ENCODE measurements at places on chromosomes 3 and 15.
A peak's percentile ranks its signal among the peaks of the same experiment; 100 is the strongest.

DNA sequence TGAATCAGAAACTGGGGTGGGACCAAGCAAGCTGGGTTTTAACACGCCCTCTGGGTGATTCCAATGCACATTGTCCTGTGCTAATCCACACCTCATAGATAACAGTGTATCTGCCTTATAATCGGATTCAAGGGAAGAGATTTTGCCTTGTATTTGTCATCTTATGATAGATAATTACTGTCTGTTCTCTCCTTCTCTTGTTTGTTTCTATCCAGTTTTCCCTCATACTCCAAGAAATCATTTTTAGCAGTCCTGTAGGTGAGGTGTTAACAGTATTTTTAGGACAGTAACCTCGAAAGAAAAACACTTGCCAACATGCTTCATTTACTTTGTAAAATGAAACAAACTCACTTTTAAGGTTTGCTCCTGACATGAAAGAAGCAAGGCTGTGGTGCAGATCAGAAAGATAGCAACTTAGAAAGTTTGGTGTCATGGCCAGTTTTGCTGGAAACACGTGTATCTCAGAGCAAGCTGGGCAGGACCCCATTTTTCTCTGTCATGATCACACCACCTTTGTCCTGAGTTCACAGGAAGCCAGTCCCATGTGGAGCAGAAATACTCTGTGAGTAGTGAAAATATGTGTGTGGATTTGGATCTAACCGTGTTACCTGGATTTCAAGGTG is 72.6 kb downstream of the TRAK1 start:
- DNase-seq, result no peak

- DNase-seq, result no peak
These were observed 292.8 kb downstream of the BCHE start for GRCh38 chr3:165544432-165544831.

- DNase-seq, result no peak
These were observed 5.5 kb upstream of the ZNF662 start for GRCh38 chr3:42900226-42901072.

DNA sequence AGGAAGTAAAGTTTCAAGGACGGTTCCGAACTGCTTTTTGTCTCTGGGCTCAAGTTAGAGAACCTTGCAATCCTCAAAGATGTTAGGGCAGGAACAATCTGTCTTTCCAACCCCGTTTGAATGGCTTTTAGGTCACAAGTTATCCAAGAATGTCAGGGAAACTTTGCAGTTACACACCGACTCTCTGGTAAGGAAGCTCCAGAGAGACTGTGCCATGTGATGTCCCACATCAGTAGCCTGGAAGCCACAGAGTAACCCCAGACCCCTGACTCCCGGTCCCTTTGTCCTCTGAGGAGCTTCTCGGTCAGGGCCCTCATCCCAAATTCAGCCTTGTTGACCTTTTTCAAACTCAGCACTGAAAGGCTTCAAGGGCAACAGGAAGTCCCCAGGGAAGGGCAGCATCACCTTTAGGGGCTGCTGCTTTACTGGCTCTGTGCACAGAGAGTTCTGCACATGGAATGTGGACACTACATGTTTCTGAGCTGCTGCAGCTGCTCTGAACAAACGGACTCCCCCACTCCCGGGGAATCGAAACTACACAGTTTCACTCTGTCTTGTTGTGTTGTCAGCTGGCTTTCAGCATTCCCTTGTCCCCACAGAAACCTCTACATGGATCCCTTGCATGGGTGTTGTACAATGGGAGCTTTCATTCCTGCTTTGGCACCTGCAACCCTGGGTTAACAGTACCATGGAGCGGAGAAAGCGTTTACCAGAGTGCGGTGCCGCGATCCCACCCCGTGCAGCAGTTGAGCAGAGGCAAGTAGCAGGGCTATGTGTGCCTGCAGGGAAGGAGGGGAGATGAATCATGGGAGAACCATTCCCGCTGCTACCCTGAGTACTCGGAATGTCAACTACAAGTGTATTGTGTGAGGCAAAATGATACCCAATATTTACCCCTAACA is 408.2 kb upstream of the THBS1 start:
- DNase-seq, result peak; percentile 48

DNA sequence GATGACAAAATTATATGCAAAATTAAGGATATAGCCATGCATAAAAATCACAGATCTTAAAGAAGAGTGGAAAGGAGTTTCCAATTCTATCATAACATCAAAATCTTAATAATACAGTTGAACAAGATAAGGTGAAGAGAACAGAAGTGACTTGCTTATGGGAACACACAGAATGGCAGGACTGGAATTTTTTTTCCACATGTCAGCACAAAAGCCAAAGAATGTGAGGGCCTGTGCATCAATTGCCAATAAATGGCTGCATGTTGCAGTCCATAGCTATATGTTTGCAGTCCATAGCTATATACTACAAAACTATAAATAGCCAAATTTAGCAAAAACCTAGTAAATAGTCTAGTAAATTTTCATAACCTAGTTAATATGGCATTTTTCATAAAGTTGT is 10.4 kb upstream of the MB21D2 start:
- DNase-seq, result no peak

GRCh38 chr3:113668015-113668414 is 28.4 kb downstream of the USF3 start:
- no peak for DNase-seq

- no peak for DNase-seq
These were observed 100.4 kb downstream of the PCCB start for GRCh38 chr3:136350557-136350956.

DNA sequence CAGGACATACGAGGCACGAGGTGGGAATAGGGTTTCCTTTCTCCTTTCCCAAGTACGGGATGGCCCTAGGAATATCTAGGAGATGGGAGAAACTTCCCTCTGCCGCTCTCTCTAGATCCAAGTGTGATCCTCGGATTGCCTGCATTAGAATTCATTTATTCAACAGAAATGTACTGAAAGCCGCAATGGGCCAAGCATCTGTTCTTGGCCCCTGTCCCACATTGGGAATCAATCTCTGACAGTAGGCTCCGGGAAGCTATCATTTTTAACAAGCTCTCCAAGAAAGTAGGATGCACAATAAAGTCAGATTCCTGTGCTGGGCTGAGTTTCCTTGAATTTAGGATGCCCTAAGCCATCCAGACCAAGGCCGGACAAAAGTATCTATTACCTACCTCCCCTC is 37.2 kb upstream of the CA12 start:
- no peak for DNase-seq

- DNase-seq, result no peak
These were observed 185.9 kb downstream of the ERC2 start for GRCh38 chr3:56282341-56282740.

DNA sequence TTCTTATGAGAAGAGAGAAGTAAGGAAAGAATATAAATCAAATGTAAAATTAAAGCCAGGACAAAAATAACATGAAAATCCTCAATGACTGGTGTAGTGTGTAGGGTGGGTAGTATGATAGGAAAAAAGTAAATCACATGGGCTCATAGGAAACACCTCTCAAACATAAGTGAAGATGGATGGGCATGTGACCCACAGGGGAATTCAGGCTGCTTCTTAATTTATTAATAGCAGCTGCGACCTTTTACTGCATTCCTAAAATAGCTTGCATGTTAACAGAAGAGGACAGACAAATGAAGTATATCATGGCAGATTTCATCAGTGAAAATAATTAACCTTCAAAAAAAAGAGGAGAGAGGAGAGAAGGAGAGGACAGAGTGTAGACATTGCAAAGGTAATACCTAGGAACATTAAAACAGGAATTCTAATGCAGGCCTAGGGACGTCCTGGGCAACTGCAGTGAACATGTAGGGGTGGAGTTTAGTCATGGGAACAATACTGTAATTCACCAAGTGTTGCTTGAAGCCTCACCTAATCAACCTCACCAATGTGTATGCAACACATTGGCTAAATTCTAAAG is 132.9 kb downstream of the KCNMB2 start:
- no peak for DNase-seq

GRCh38 chr3:61733876-61734275 is 172.5 kb downstream of the PTPRG start:
- DNase-seq, result no peak

DNA sequence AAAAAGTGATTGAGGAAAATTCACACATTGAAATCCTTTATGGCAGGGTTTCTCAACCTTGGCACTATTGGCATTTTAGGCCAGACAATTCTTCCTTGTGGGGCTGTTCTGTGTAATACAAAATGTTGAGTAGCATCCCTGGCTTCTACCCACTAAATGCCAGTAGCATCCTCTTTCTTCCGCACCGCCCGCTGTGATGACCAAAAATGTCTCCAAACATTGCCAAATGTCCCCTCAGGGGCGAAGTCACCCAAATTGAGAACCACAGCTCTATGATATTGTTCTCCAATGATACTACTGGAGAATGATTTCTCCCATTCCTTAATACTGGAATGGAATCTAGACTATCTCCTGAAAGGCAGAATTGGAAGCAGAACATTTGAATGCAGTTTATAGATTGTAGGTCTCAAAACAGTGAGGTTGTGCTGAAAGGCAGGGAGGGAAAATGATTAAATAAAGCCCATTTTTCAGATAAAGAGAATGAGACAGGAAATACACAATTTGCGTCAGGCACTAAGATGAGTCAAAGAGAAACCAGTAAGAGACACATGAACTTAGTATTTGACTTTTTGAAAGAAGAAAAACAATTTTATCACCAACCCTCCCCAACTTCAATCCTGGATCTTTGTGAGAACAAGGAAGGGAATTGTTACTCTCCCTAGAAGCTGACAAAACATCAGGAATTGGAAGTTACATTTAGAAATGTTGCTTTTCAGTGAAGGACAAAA is 101.6 kb upstream of the TNIK start:
- DNase-seq, result no peak

DNA sequence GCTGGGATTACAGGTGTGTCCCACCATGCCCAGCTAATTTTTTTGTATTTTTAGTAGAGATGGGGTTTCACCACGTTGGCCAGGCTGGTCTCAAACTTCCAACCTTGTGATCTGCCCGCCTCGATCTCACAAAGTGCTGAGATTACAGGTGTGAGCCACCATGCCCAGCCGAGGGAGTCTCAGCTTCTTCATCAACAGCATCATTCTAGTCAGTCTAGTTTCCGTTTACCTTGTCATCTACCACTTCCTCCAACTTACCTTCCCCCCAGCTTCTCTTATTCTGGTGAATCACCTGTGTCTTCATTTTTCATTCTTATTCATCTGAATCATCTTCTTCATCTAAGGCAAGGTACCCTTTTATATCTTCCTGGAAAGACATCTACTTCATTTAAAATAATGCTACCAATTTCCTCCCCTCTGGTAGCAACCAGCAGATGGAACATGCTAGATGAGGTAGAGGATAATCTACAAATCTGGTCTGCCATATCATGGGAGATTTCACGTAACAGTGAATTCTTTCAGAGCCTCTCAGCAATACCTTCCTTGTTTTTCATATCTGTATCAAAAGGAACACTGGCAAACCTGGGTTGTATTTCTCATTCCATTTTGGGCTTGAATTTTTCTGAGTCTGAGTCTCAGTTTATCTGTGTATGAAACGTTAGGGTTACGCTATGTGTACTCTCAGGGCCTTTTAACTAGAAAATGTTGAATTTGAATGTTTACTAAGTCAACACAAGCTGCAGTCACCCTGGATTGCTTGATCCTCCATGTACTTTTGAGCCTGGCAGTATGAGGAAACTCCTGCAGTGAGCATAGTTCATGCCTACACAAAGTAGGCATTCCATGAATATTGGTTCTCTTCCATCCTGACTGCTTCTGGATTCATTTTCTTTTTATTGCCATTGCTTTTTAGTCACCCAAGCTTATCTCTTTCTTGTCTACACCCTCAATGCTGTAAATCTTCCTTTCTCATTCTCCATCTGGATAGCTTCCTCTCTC is 16.8 kb downstream of the LPP start:
- no peak for DNase-seq

GRCh38 chr15:80055933-80056332 is 3.5 kb upstream of the ZFAND6 start:
- no peak for DNase-seq

- no peak for DNase-seq
These were observed 57.1 kb downstream of the SHQ1 start for GRCh38 chr3:72791161-72791560.

DNA sequence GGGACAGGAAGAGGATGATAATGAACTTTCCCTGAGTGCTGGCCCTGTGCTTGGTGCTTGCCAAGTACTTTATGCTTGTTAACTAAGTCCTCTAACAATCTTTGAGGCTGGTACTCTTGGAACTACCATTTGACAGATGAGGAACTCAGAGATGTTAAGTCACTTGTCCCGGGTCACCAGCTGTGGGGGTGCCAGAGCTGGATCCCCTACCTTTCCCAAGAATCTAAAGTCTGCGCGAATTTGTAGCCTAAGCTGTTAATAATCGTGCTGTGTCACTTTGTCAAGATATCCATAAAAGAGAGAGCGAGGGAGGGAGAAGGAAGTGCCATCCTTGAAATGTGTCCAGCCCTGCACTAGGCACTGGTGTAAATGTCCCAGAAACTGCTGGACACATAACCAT is 19.0 kb upstream of the ACOX2 start:
- no peak for DNase-seq

All from C1 segment of cervical spinal cord (tissue), 14 donors.